PC-3 (cell line): ENCODE measurements at places on chromosomes 16 and 17. TPM values are rescaled to one million over a fixed set of nuclear protein-coding genes. Genes with fewer than 3 reads are reported as not detected.
A peak's percentile ranks its signal among the peaks of the same experiment; 100 is the strongest.

NOS2 gene
- not detected in 2 replicates for total RNA-seq

DNA sequence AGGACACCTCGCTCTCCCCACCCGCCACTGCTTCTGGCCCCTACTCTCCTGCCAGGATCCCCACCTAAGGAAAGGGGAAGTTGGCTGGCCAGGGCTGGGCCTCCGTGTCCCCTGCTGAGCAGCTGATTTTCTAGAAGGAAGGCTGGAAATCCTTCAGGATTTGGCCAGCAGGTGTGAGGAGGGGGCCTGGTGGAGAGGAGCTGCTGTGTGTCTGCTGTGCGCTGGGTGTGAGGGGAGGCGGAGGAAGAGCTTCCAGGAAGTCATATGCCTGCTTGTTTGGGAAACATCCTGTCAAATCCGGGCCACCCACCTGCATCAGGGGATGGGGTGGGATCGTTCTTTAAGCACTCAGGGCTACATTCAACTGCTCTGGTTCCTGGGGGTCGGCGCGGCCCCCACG is 28.6 kb downstream of the TPSG1 start:
- DNase-seq, result no peak

DNA sequence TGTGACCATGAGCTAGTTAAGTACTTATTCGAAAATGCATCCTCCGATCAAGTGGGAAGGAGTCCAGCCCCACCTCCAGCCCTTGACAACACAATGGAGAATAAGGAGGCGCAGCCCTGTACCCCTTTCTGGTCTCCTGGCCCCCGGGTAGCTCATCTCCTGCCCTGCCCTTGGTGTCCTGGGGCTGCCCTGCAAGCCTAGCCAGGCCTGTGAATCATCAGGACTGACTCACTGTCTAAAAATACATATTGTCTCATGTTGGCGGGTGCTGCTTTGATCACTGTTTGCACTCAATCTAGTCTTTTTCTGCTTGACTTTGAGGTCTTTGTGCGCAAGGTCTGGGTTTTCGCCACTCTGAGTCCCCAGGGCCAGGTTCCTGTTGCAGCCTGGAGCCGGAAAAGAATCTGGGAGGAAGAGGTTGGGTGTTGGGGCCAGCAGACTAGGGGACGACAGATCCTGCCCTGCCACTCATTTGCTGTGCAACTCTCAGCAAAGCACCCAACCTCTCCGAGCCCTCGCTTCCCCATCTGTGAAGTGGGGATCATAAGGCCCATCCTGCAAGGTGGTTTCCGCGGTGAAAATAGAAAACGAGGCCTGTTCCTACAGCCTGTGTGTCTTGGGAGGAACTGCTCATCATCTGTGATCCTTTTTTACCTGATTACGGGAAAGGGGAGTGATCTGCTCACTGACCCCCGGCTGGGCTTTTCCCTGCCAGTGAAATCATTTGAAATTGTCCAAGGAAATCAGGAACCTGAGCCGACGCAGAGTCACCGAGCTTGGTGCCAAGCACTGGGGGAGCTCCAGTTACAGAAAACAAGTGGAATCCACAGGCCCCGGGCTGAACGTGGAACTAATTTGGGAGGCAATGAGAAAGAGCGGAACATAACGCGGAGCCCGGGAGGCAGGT is 230.4 kb downstream of the PARN start:
- DNase-seq, result peak; percentile 67

FBXO39 gene
- not detected in 2 replicates for total RNA-seq

- no peak for DNase-seq
These were observed 20.2 kb upstream of the ENDOV start for GRCh38 chr17:80394629-80395216.

DNA sequence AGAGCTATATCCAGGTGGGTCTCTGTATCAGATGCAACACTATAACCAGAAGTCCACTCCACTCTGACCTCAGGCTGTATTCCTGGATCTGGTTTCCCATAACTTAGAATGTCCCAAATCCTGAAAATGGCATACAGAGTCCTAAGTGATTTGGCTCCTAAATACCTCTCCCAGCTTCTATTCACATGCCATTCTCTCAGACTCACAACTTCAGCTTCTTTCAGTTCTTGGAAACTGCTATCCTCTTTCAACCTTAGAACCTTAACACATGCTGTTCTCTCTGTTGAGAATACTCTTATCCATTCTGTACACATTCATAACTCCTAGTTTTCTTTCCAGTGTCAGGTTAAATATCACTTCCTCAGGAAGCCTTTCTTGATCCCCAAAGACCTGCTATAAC is 132.0 kb downstream of the BRIP1 start:
- DNase-seq, result no peak

UBE2O gene
- total RNA-seq, result 64.7 and 77.3 TPM in 2 replicates

DNA sequence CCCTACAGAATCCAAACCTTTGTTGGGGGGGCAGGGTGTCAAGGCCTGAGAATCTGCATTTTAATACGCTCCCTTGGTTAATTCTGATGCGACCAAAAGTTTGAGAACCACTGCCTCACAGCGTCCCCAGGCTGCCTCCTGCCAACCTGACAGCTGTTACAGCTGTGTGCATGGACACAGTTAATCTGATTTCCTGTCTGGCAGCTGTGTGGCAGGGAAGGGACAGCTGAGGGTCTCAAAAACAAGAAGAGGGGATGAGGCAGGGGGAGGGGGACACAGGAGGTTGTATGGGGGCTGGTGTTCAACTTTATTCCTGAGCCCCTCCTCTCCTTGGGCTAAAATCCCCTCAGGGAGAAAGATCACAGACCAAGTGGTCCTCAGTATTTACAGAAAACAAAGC is 17.5 kb downstream of the HDAC5 start:
- DNase-seq, result no peak

DNA sequence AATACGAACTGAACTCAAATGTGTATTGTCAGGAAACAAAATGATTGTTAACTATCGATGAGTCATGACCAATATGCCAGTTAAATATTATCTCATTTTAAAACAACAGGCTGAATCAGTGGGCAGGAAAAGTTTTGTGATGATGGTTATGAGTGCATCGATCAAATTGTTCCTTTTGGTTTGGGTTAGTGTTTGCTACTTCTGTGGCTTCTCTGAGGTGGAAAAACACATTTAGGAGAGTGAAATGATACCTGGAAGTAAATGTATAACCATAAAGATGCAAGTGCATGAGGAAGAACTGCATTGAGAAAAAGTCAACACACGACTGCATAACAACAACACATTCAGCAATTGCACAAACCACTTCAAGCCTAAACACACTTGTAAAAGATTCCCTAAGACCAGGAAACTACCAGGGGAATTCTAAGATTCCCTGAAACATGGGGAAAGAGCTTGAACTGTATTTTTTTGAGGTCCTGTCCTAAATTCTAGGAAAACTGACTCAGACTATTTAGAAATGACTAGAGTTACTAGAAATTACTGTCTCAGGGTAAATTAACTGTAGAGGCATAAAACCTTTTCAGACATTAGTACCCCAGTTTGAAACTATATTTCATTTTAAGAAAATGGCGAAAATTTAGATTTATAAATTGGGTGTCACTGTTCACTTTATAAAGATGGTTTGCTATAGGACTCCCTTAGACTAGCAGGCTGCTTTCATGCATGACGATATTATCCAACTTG is 44.8 kb downstream of the CDYL2 start:
- peak; percentile 16 for DNase-seq

DNA sequence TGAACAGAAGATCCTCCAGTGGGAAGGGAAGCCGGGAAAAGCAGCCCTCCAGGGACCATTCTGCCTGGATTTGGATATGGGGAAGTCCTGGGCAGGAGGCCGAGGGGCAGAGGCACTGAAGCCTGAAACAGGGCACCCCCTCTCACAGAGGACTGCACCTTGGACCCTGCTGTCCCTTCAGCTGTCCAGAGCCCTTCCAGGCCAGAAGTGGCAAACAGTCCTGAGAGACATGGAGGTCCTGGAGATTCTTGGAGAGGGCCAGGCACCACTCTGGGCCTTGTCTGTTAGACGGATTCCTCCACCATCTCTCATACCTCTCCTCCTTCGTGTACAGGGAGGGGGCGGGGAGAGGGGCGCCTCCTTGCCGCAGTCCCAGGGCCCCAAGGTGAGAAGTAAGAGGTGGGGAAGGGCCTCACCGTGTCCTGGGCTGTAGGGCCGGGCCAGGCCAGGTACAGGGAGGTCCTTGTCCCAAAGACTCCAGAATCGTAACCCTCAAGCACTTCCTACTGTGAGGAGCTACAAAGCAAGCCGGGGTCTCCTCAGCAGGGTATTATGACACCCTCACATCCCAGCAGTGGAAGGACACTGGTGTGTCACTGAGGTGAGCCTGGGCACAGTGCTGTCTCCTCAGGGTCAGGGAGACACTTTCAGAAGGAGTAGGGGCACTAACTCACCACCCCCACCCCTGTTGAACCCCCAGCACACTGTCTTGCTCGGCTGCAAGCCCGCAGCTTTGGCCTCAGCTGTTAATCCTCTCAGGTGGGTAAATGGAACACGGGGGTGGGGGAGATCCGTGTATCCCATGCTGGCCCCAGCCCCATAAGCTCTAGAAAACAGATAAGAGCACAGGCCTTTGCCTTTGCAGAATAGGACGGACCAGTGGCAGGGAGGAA is 16.6 kb upstream of the TBX2 start:
- DNase-seq, result no peak

SCIMP gene
- not detected in 2 replicates for total RNA-seq
